Suprapubic skin (tissue), 4 donors: ENCODE measurements at places on chromosomes 2 and 18. TPM values are rescaled to one million over a fixed set of nuclear protein-coding genes. Genes with fewer than 3 reads are reported as not detected.

- peak; percentile 45 for DNase-seq
- H3K36me3 ChIP-seq: no peaks in the 10 kb centered on the region
- no peak overlapping the region for H3K27ac ChIP-seq
- no peak overlapping the region for H3K4me3 ChIP-seq
Observed at GRCh38 chr2:134458950-134459349, 205.1 kb downstream of the MGAT5 start.

- no peaks in the 10 kb centered on the region for H3K36me3 ChIP-seq
- no peaks in the 10 kb centered on the region for H3K4me1 ChIP-seq
- H3K27me3 ChIP-seq: no peaks in the 10 kb centered on the region
- H3K4me3 ChIP-seq: no peak overlapping the region
- H3K27ac ChIP-seq: no peak overlapping the region
Observed at GRCh38 chr18:71583252-71583651, 960.9 kb downstream of the CBLN2 start.

DNA sequence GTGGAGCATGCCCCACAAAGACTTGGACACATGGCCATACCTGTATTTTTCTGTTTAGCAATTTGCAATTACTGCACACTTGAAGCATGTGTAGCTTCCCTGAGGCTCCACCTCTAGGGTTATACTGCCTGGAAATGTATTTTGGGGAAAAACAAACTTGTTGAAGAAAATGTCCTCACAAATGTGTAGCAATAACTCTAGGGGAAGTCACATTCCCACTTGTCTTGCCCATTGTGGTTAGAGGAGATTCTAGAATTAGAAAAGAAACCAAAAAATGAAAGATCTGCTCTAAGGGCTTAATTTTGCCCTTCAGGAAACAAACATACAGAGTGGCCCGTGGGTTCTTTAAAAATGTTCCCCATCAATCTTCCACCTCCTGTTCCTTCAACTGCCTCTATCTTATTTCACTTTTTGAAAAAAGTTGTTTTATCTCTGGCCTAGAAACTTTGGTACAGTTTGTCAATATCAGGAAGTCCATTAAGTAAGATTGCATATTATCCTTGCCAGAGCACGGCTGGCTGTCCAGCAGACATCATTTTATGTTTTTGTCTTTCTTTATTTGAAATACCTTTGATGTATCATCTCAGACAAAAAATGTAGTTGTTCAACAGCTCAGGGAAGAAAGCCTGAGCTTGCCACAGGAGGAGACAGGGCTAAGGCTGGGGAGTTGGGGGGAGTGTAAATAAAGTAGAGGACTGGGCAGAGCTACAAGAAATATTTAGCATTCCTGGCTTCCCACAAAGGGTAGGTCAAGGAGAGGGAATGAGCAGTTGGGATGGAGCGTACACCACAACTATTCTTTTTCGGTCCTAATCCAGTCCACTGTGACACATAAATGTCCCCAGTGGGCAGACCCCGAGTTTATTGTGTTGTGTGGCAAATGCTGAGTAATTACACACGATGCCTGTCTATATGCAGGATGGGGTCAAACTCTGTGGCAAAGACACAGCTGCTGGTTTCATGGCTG lies 96.8 kb upstream of the CDC42EP3 start:
- no peak for DNase-seq
- peaks cover 9% of the 10 kb centered on the region for H3K4me1 ChIP-seq
- peak overlapping the region; percentile 76 for H3K27ac ChIP-seq
- H3K36me3 ChIP-seq: no peaks in the 10 kb centered on the region

- no peaks in the 10 kb centered on the region for H3K4me1 ChIP-seq
- no peak for DNase-seq
- H3K36me3 ChIP-seq: no peaks in the 10 kb centered on the region
- H3K27me3 ChIP-seq: no peaks in the 10 kb centered on the region
- H3K27ac ChIP-seq: no peak overlapping the region
Observed at GRCh38 chr18:68604256-68604655, 110.7 kb downstream of the TMX3 start.

- no peak for DNase-seq
- H3K27me3 ChIP-seq: no peaks in the 10 kb centered on the region
- no peak overlapping the region for H3K4me3 ChIP-seq
- no peak overlapping the region for H3K27ac ChIP-seq
- H3K4me1 ChIP-seq: peaks cover 6% of the 10 kb centered on the region
Observed at GRCh38 chr18:11269257-11269656, 119.9 kb upstream of the PIEZO2 start.

The FSHR gene
- total RNA-seq: not detected

DNA sequence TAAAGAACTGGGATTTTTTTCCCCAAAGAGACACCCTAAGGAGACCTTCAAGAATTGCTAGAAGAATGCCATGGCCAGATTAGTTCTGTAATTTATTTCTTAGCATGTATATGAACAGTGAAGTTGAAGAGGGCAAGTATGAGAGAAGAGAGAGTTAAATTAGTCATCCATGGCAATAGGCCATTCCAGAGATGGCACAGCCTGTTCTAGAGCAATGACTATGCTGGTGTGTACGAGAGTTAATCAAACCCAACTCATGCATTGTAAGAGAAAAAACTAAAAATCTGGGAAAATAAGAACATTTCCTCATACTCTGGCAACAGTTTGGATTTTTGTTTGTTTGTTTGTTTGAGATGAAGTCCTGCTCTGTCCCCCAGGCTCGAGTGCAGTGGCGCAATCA lies 112.1 kb upstream of the PIK3C3 start:
- DNase-seq: no peak
- H3K36me3 ChIP-seq: no peaks in the 10 kb centered on the region
- no peaks in the 10 kb centered on the region for H3K27me3 ChIP-seq
- no peak overlapping the region for H3K27ac ChIP-seq

- H3K4me1 ChIP-seq: peaks cover 81% of the 10 kb centered on the region
- H3K27ac ChIP-seq: peak overlapping the region; percentile 88
- H3K27me3 ChIP-seq: peaks cover 22% of the 10 kb centered on the region
- no peak for DNase-seq
- no peak overlapping the region for H3K4me3 ChIP-seq
Observed at GRCh38 chr2:172230889-172231401, 128.2 kb upstream of the DLX2 start.

GRCh38 chr2:23567161-23567756 lies 182.3 kb downstream of the KLHL29 start:
- peaks cover 2% of the 10 kb centered on the region for H3K36me3 ChIP-seq
- peaks cover 28% of the 10 kb centered on the region for H3K4me1 ChIP-seq
- H3K27me3 ChIP-seq: no peaks in the 10 kb centered on the region
- no peak overlapping the region for H3K27ac ChIP-seq
- no peak overlapping the region for H3K4me3 ChIP-seq
- DNase-seq: no peak

DNA sequence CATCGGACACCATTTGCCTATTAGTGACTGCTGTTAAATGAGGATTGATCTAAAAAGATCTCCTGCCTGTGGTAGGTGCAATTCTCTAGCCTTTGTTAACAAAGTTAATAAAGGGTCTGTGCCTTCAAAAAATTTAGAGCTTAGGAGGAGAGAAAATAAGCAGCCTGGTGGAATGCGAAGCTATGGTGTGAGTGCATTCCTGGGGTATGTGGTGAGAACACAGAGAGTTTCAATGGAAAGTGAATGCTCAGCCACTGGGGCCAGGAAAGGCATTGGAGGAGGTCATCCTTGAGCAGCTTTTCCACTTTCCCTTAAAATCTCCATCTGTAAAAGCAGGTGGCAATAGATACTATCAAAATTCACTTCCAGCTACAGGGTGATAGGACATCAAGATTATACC lies 331.2 kb upstream of the LRATD1 start:
- no peaks in the 10 kb centered on the region for H3K27me3 ChIP-seq
- H3K4me3 ChIP-seq: no peak overlapping the region
- no peak for DNase-seq
- peaks cover 7% of the 10 kb centered on the region for H3K4me1 ChIP-seq

The HDAC4 gene
- total RNA-seq: 51.4 TPM

- no peaks in the 10 kb centered on the region for H3K36me3 ChIP-seq
- no peaks in the 10 kb centered on the region for H3K27me3 ChIP-seq
- H3K4me3 ChIP-seq: no peak overlapping the region
- H3K4me1 ChIP-seq: peaks cover 13% of the 10 kb centered on the region
- no peak for DNase-seq
Observed at GRCh38 chr18:56246916-56247315, 391.5 kb downstream of the TXNL1 start.

GRCh38 chr2:1437101-1437500 lies 23.8 kb downstream of the TPO start:
- H3K36me3 ChIP-seq: no peaks in the 10 kb centered on the region
- peaks cover 8% of the 10 kb centered on the region for H3K4me1 ChIP-seq
- H3K4me3 ChIP-seq: no peak overlapping the region
- no peaks in the 10 kb centered on the region for H3K27me3 ChIP-seq

DNA sequence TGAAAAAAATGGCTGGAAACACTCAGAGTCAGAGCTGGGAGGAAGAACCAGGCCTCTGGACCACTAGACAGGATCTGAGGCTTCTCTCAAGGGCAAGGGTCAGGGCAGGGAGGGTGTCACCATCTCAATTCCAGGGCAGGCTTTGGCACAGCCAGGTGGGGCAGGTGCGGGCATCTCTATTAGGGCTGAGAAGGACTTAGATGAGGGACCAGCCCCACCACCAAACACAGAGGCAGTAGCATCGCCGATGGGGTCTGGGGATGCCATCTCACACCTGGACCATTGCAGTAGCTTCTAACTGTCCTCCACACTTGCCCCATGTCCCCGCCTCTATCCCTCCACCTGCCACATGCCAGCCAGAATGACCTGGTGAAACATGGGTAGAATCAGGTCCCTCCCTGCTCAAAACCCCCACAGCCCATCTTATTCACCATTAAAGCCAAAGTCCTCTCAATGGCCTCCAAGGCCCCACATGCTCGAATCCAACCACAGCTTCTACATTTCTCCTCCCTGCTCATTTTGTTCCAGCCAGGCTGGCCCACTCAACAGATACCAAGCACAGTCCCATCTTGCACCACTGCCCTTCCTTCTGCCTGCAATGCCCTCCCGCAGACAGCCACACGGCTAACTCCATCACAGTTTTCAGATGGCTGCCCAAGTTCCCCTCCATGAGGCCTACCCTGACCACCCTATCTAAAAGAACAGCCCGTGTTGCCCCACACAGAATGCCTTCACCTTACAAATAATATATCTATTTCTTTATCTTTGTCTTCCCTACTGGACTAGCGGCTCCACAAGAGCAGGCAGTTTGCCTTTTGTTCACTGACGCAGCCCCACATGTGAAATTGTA lies 177.4 kb downstream of the SMAD2 start:
- peaks cover 18% of the 10 kb centered on the region for H3K27me3 ChIP-seq
- H3K36me3 ChIP-seq: no peaks in the 10 kb centered on the region
- H3K4me3 ChIP-seq: no peak overlapping the region
- H3K4me1 ChIP-seq: peaks cover 6% of the 10 kb centered on the region
- no peak overlapping the region for H3K27ac ChIP-seq

DNA sequence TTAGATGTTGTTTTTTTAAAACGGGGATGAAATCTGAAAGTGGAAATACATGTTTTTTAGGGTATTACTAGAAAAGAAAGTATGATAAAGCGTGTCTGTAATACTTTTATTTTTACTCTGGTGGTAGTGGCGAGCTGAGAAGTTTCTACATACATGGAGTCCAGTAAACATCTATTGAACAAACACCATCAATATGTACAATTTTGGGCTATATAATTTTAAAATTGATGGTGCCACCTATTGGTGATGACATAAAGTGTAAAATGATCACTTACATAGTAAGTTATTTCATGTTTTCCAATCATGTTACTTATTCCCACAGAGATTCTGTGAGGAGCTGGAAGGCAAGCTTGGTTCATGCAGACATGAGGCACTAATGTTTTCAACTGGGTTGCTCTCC lies 31.5 kb upstream of the NFE2L2 start:
- no peaks in the 10 kb centered on the region for H3K4me1 ChIP-seq
- DNase-seq: no peak
- H3K27me3 ChIP-seq: no peaks in the 10 kb centered on the region
- H3K27ac ChIP-seq: no peak overlapping the region

GRCh38 chr18:22683196-22683676 lies 249.9 kb upstream of the RBBP8 start:
- H3K36me3 ChIP-seq: no peaks in the 10 kb centered on the region
- H3K27ac ChIP-seq: no peak overlapping the region
- no peak overlapping the region for H3K4me3 ChIP-seq
- DNase-seq: no peak

GRCh38 chr2:208192611-208193236 lies 2.9 kb upstream of the C2orf80 start:
- DNase-seq: no peak
- H3K27ac ChIP-seq: no peak overlapping the region
- no peaks in the 10 kb centered on the region for H3K36me3 ChIP-seq
- H3K27me3 ChIP-seq: no peaks in the 10 kb centered on the region
- no peak overlapping the region for H3K4me3 ChIP-seq

The ALLC gene
- not detected for total RNA-seq

The ALPP gene
- total RNA-seq: not detected

The ADD2 gene
- 1.7 TPM for total RNA-seq

- no peaks in the 10 kb centered on the region for H3K36me3 ChIP-seq
- H3K27me3 ChIP-seq: no peaks in the 10 kb centered on the region
- H3K27ac ChIP-seq: peak overlapping the region; percentile 19
- no peak for DNase-seq
- peaks cover 17% of the 10 kb centered on the region for H3K4me1 ChIP-seq
- H3K4me3 ChIP-seq: no peak overlapping the region
Observed at GRCh38 chr2:223047260-223047761, 4.7 kb upstream of the KCNE4 start.

GRCh38 chr2:61705625-61706024 lies 148.2 kb downstream of the FAM161A start:
- DNase-seq: no peak
- H3K36me3 ChIP-seq: no peaks in the 10 kb centered on the region
- no peak overlapping the region for H3K27ac ChIP-seq
- no peaks in the 10 kb centered on the region for H3K27me3 ChIP-seq
- H3K4me1 ChIP-seq: no peaks in the 10 kb centered on the region

- DNase-seq: no peak
- no peaks in the 10 kb centered on the region for H3K27me3 ChIP-seq
- no peak overlapping the region for H3K4me3 ChIP-seq
Observed at GRCh38 chr2:188599140-188599539, 307.5 kb downstream of the GULP1 start.

DNA sequence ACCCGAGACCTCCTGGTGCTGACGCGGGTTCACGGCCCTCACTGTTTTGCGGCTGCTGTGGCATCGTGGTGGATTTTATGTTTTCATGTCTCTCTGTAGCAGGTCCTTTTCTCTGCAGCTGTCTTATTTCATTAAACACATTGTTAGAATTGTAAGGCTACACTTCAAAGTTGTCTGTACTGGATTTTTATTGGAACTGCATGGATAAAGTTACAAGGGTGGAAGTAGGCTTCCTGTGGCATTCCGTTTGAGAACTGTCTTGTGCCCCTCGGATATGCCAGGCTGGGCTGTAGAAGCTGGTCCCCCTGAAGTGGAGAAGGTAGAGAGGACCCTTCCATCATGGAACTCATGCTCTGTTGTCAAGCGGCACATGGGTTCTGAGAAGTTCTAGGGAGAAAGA lies 127.3 kb downstream of the SNTG2 start:
- no peaks in the 10 kb centered on the region for H3K36me3 ChIP-seq
- H3K27me3 ChIP-seq: no peaks in the 10 kb centered on the region
- H3K4me1 ChIP-seq: peaks cover 6% of the 10 kb centered on the region
- H3K27ac ChIP-seq: no peak overlapping the region
- H3K4me3 ChIP-seq: no peak overlapping the region
